ENCODE measurements at places on chromosomes 7 and 10.
A peak's percentile ranks its signal among the peaks of the same experiment; 100 is the strongest.

DNA sequence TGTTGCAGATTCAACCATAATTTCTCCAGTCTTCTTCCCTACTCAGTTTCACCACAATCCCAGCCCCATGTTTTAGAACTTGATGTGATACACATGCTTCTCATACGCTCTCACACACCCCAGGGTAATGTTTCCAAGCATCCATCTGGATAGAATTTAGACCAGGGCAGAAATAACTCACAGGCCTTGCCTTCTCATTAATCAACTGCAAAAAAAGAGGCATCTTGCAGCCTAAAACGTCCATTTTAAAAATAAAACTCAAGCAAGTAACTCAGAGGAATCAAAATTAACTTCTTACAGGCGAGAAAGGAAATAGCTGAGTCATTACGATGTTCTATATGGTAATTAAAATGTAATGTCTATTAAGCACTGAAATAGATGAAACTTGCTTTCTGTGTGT is 127.2 kb upstream of the RSU1 start:
- no peak for DNase-seq

GRCh38 chr10:71667387-71667752 is 52.2 kb downstream of the C10orf105 start:
- DNase-seq: no peak

- no peak for DNase-seq
These were observed 49.3 kb upstream of the GNA12 start for GRCh38 chr7:2893411-2893861.

- DNase-seq: no peak
These were observed 74.1 kb downstream of the GTF2IRD1 start for GRCh38 chr7:74527842-74528241.

- no peak for DNase-seq
These were observed 178.0 kb downstream of the NPSR1 start for GRCh38 chr7:34835901-34836600.

GRCh38 chr7:130008941-130009847 is 42.0 kb downstream of the ZC3HC1 start:
- DNase-seq: peak; percentile 5

Data from cerebellar nuclear complex (tissue), 1 donor.